ENCODE measurements at places on chromosomes 1 and 21. TPM values are rescaled to one million over a fixed set of nuclear protein-coding genes. Genes with fewer than 3 reads are reported as not detected.

AGBL4 gene
- not detected for total RNA-seq

NFYC gene
- total RNA-seq, result 36.5 TPM

SHISAL2A gene
- total RNA-seq, result 0.28 TPM

PIK3CD gene
- 7.1 TPM for total RNA-seq

CELA2A gene
- not detected for total RNA-seq

TRAPPC3 gene
- 89.3 TPM for total RNA-seq

LENEP gene
- total RNA-seq, result not detected

RBBP5 gene
- 11.4 TPM for total RNA-seq

CNN3 gene
- total RNA-seq, result 51.4 TPM

NUAK2 gene
- 29.7 TPM for total RNA-seq

CYP2J2 gene
- total RNA-seq, result 0.11 TPM

SHE gene
- total RNA-seq, result 0.10 TPM

KIF2C gene
- 39.3 TPM for total RNA-seq

CLSTN1 gene
- 61.4 TPM for total RNA-seq

LRRC7 gene
- total RNA-seq, result not detected

SH2D5 gene
- 11.9 TPM for total RNA-seq

AVPR1B gene
- not detected for total RNA-seq

CD101 gene
- 0.23 TPM for total RNA-seq

RNASEL gene
- 2.0 TPM for total RNA-seq

PDE4B gene
- 7.8 TPM for total RNA-seq

GSTM2 gene
- total RNA-seq, result 3.4 TPM

ARHGEF10L gene
- total RNA-seq, result 7.0 TPM

RIPK4 gene
- 17.9 TPM for total RNA-seq

CFAP107 gene
- not detected for total RNA-seq

F5 gene
- 0.09 TPM for total RNA-seq

OR6N1 gene
- not detected for total RNA-seq

LCE1C gene
- total RNA-seq, result not detected

EXO1 gene
- total RNA-seq, result 25.9 TPM

TNFRSF18 gene
- total RNA-seq, result 0.15 TPM

ZC3H11A gene
- total RNA-seq, result 39.1 TPM

CELA3A gene
- not detected for total RNA-seq

NLRP3 gene
- not detected for total RNA-seq

SLAMF1 gene
- not detected for total RNA-seq

PGBD5 gene
- 0.37 TPM for total RNA-seq

OR2M3 gene
- total RNA-seq, result not detected

LORICRIN gene
- not detected for total RNA-seq

TEKT2 gene
- not detected for total RNA-seq

AQP10 gene
- total RNA-seq, result not detected
